HCT116 (cell line): ENCODE measurements at places on chromosomes 6 and 20.
A peak's percentile ranks its signal among the peaks of the same experiment; 100 is the strongest.

GRCh38 chr6:129146902-129147301, 264.0 kb downstream of the LAMA2 start:
- DNase-seq, result no peak

GRCh38 chr6:156347656-156348055, 429.5 kb upstream of the ARID1B start:
- DNase-seq, result no peak

DNA sequence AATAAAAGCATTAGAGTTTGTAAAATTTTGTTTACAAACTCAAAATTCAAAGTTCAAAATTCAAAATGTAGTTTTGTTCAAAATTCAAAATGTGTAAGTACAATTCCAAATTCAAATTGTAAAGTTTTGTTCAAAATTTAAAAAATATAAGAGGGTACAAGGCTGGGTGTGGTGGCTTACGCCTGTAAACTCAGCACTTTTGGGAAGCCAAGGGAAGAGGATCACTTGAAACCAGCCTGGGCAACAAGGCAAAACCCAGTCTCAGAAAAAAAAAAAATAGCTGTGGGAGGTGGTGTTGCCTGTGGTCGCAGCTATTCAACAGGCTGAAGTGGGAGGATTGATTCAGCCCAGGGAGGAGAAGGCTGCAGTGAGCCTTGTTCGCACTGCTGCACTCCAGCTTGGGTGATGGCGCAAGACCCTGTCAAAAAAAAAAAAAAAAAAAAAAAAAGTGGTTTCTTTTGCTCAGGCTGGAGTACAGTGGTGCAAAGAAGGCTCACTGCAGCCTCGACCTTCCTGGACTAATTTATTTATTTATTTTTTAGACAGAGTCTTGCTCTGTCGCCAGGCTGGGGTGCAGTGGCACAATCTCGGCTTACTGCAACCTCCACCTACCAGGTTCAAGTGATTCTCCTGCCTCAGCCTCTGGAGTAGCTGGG, 5.4 kb upstream of the ZBTB12 start:
- no peak for DNase-seq

DNA sequence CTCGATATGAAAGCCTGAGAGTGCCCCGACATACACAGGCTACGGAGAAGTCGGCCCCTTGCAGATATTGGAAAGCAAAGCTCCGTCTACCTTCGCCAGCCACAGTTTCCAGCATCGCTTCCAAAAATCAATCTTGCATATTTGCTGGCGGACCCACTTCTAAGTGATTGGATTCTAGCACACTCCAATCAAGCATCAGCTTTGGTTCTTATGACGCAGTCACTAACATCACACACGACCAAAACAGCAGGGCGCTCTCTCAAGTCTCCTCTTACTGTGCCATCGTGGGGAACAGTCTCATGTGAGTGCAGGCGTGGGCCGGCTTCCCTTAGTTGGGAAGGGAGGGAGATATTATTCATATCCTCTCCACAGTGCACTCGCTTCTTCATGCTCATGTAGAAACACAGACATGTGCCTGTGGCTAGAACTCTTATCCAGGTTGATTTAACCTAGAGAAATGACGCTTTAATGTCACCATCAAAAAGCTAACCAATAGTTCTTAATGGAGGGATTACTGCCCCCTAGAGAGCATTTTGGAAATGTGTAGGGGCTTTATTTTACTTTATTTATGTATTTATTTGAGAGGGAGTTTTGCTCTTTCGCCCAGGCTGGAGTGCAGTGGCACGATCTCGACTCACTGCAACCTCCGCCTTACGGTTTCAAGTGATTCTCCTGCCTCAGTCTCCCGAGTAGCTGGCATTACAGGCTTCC, 229.8 kb downstream of the SOD2 start:
- DNase-seq, result peak; percentile 16

GRCh38 chr20:23773579-23773978, 22.8 kb upstream of the CST1 start:
- no peak for DNase-seq
